ENCODE measurements at places on chromosomes 7 and 10. TPM values are rescaled to one million over a fixed set of nuclear protein-coding genes. Genes with fewer than 3 reads are reported as not detected.

The ZNF138 gene
- total RNA-seq: 15.7 TPM

The CYP2C8 gene
- 0.34 TPM for total RNA-seq

The CFTR gene
- 0.93 TPM for total RNA-seq

The GRID2IP gene
- total RNA-seq: 0.14 TPM

The UNCX gene
- not detected for total RNA-seq
